Neuronal stem cell (in vitro differentiated cells): ENCODE measurements at places on chromosomes 2 and 18.

DNA sequence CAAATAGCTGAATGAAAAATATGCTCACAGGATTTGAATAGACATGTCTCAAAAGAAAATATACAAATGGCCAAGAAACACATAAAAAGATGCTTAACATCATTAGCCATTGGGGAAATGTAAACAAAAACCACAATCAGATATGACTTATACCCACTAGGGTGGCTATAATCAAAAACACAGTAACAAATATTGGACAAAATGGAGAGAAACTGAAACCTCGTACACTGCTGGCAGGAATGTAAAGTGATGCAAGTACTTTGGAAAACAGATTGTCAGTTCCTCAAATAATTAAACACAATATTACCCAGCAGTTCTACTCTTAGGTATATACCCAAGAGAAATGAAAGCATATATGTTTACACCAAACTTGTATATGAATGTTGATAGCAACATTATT lies 213.0 kb downstream of the PHLPP1 start:
- DNase-seq = no peak

DNA sequence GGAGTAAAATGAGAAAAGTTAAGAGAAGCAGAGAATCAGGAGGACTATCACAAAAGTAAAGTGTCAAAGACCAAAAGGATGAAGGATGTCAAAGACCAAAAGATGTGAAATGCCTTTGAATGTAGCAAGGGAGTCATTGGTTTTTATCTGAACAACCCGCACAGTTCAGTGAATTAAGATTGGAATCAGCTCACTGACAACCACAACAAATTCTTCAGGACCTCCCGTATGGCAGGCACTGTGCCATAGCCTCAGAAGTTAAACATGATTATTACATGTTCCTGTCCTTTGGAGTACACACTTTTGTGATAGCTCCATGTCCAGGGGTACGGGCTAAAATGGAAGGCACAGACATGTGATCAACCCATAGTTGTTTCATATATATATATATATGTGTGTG lies 5.0 kb upstream of the TXNL1 start:
- no peak for DNase-seq

DNA sequence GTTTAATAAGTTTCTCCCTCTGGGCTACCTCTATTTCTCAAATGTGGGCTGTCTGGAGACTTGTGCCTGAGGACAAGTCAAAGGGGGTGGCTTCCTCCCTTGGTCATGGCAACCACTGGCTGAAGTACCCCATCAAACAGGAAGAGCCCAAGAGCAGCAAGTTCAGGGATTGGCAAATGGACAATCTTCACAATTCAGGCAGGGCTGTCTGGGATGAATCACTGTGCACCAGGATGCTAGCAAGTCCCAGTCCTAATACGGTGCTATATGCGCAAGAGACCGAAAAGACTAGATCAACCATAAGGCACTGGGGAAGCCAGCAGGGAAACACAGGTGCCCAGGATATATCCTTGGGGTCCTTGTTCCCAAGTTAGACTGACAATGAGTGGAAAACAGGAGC lies 75.5 kb downstream of the ANTXR1 start:
- no peak for DNase-seq

DNA sequence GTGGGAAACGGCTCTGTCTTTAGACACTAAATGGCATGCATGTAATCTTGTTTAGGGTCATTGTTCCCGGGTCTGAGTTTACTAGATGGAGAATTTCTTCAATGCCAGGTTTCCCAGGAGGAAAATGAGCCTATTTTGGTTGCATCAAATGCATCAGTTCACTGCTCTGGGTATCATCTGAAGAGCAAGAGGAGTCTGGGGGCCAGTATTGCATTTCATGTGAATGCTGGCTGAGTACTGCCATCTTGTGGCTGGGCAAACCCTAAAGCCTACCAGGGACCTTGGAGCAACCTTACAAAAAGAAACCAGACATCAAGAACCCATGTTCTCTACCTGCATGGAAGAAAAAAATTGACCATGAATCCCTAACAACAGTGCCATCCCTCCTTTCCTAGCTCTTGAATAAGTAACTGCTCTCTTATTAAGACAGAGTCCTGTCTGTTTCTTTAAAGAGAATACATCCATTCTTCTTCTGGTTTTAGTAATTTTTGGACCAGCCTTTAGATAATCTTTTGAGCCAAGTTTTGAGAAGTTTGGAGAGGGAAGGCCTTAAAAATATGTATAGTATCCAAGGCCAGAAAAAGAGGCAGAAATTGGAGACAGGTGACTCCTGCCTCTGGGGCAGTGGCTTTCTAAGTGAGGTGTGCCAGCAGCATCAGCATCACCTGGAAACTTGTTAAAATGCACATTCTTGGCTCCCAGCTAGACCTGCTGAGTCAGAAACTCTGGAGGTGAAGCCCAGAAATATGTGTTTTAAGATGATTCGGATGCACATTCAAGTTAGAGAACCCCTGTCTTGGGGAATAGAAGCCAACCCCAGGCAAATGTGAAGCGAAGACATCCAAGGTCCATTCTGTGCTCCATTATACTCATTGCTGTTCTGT lies 261.0 kb upstream of the CXCR4 start:
- peak; percentile 64 for DNase-seq

DNA sequence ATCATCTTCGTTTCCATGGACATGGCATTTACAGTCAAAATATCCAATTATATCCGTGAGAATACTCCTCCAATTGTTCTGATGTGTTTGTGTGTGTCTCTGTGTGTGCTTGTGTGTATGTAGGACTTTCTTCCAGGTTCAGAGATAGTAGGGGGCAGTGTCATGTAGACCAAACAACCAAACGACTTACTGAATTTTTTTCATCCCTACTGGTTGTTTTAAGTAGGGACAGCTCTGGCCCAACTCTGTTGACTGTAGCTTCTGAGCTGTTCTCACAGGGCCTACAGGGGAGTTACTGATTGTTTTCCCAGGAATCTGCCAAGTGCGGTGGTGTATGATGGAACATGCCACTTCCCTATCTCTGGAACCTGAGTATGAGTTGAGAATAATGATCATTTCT lies 69.6 kb downstream of the ETAA1 start:
- DNase-seq = no peak

DNA sequence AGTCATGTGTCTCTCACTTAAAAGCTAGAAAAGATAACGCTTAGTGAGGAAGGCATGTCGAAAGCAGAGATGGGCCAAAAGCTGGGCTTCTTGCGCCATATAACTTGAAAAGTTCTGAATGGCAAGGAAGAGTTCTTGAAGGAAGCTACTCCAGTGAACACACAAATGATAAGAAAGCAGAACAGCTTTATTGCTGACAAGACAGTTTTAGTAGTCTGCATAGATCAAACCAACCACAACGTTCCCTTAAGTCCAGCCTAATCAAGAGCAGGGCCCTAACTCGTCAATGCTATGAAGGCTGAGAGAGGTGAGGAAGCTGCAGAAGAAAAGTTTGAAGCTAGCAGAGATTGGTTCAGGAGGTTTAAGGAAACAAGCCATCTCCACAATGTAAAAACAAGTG lies 55.7 kb downstream of the GALNT1 start:
- DNase-seq = no peak

DNA sequence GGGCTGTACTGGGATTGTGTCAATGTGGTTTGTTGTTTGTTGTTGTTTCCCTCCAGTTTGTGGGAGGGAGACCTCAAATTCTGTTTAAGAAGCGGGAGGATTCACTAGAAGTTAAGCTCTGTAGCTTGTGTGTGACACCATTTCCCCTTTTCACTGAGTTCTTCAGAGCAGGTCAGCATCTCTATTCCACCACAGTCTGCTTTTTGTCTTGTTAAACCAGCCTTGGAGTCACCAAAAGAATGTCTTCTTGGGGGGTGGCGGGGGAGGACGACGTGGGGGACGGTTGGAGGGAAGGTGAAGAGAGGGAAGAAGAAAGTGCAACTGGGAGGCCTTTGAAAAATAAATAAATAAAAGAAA lies 2.3 kb upstream of the BCL11A start:
- no peak for DNase-seq

DNA sequence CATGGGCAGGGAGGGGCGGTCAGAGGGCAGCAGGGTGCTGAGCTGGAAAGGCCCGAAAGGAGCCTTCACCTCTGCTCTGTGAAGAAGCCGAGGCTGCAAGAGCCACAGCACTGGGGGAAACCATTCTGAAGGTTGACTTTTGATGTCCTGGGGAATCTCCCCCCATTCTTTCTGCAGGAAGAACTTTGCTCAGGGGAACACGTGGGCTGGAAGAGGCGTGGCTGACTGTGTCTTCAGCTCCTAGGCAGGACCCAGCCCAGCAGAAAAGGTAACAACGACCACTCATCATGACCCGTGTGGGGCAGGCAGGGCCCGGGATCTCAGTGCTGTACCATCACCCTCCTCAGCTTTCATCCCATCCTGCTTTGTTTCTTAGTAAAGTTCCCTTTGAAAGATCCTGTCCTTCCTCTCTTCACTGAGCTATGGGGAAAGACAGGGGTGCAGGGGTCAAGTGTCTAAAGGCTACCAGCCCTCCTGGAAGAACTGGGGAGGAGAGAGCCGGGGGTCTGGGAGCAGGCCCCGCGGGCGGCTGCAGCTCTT lies 312.7 kb downstream of the CELF4 start:
- no peak for DNase-seq

- no peak for DNase-seq
Observed at GRCh38 chr2:147789287-147789686, 55.5 kb upstream of the ACVR2A start.

- no peak for DNase-seq
Observed at GRCh38 chr18:73691118-73691517, 456.5 kb downstream of the FBXO15 start.

DNA sequence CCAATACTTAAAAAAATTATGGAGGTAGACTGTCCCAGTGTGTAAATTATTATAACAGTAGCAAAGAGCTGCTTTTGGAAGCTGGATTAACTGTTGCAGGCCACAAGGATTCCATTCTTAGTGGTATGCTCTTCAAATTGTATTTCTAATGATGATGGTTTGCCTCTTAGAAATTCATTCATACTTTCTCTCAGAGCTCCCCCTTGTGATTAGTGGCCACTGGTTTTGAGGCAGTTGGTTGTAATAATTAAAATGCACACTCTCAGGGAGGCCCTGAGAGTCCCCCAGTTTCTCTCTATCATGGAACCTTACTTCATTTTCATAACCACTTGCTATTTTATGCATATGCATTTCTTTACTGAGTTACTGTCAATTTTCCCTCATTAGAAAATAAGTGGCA lies 122.5 kb downstream of the PLA2R1 start:
- no peak for DNase-seq

DNA sequence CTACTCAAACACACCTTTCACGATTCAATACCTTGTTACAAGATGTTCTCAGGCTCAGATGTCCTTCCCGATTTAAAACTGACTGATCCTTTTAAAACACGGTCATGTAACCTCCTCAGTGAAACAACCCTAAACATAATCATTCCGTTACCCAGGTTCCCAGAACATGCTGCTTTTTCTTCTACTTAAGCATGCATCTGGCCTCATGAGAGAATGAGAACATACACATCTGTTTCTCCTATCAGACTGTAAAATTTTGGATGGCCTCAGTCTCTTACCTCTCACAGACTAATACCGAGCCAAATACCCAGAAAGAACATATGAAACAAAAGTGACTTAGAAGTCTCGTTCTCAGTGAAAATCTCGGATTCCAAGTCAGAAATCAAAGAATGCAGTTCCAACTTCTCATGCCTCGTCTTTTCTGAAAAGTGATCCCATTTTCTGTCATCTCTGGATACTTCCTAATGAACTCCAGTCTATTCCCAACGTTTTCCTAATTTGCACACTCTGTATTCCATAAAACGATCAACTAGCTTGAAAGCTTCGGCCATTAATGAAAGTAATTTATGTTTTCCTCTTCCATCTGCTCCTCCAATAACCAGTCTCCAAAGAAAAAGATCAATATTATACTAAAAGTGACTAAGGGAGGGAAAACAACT lies 919 bp downstream of the SF3B1 start:
- no peak for DNase-seq

GRCh38 chr18:46754661-46755292 lies 2.1 kb downstream of the ST8SIA5 start:
- no peak for DNase-seq

DNA sequence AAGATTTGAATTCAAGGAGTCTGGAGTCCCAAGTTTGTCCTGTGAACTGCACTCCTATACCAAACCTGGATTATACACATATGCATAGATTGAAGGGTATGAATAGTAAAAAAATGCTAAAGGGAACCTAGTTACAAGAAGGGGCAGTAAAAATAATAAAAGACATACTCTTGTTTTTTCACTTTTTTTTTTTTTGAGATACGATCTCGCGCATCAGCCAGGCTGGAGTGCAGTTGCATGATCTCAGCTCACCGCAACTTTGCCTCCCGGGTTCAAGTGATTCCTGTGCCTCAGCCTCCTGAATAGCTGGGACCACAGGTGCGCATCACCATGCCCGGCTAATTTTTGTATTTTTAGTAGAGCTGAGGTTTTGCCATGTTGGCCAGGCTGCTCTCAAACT lies 22.3 kb downstream of the KRTCAP3 start:
- no peak for DNase-seq

DNA sequence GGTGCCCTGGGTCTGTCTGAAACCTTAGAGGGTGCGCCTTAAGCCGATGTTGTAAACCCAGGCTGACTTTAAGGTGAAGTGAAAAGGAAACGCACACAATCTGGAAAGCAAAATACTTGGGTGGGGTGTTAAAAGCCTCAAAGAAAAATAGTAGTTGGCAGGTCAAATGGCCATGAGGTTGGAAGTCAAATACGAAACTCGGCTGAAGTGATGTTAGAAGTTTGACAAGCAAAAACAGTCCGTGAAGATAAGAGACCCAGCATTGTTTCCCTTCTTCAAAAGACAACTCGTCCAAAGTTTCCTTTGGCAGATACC lies 1.4 kb upstream of the CDC42EP3 start:
- no peak for DNase-seq

- DNase-seq = no peak
Observed at GRCh38 chr2:239208465-239209180, 192.2 kb downstream of the HDAC4 start.

DNA sequence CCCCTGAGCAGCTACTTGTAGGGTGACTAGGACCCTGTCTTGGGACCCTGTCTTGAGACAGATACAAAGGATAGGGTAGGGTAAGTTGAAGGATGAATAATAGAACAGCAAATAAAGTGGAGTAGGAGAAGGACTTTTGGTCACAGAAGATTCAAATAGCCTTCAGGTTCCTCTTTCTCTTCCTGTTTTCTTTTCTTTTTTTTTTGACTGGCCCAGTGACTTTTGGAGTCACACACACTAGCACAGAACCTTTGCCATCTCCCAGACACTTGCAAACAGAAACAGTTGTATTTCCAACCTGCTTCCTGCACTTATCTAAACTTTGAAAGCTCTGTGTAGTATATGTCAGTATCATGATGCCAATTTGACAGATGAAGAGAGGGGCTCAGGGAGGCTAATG lies 108.2 kb downstream of the TDRD15 start:
- no peak for DNase-seq

DNA sequence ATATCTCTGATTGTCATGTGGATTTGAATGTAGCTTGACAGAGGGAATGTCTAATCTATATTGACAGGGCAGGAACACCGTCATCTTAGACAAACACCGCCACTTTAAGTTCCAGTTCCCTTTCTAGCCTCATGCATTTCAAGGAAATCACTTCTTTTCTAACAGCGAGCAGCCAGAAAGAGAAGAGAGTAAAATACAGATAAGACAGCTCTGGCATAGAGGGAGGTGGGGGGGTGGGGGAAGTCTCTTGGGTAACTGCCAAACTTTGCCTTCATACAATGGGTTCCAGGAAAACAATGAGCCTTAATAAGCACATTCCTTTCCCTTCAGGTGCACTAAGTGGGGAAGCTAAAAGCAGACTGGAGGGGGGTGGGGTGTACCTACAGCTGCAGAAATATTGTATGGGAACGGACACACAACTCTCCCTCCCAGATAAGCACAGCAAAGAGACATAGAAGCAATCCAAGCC lies 37.2 kb downstream of the CASP10 start:
- no peak for DNase-seq
